ENCODE measurements at places on chromosomes 12 and 14. TPM values are rescaled to one million over a fixed set of nuclear protein-coding genes. Genes with fewer than 3 reads are reported as not detected.

Gene ASIC1
- total RNA-seq, result 0.85 TPM

Gene ZNF385A
- 0.77 TPM for total RNA-seq

Gene TSPAN19
- not detected for total RNA-seq

Gene HOXC12
- total RNA-seq, result not detected

Gene MDGA2
- total RNA-seq, result under 0.01 TPM

Gene TEX22
- total RNA-seq, result 0.28 TPM

Gene PMEL
- 1.1 TPM for total RNA-seq

Gene RAP1B
- 191 TPM for total RNA-seq

Gene MAX
- 49.7 TPM for total RNA-seq

Gene GPRC5A
- total RNA-seq, result 18.6 TPM

Gene ANKRD52
- total RNA-seq, result 18.0 TPM

Gene ZFYVE21
- 55.0 TPM for total RNA-seq

Gene PRKD1
- total RNA-seq, result 21.7 TPM

Gene GPR162
- 0.96 TPM for total RNA-seq

Gene CERS5
- total RNA-seq, result 32.1 TPM

Gene KRT6C
- total RNA-seq, result not detected

Gene TMCC3
- total RNA-seq, result 1.1 TPM

Gene ITGB7
- 0.56 TPM for total RNA-seq

Gene MUCL1
- not detected for total RNA-seq

Gene COX8C
- not detected for total RNA-seq

Gene KRT6B
- total RNA-seq, result not detected

Gene PFKM
- total RNA-seq, result 109 TPM

Gene FOXM1
- total RNA-seq, result 0.28 TPM

Data from regular cardiac myocyte (primary cell).